ENCODE measurements at places on chromosomes 3 and 15.

- DNase-seq: no peak
These were observed 421.7 kb upstream of the GOLIM4 start for GRCh38 chr3:168517249-168518071.

DNA sequence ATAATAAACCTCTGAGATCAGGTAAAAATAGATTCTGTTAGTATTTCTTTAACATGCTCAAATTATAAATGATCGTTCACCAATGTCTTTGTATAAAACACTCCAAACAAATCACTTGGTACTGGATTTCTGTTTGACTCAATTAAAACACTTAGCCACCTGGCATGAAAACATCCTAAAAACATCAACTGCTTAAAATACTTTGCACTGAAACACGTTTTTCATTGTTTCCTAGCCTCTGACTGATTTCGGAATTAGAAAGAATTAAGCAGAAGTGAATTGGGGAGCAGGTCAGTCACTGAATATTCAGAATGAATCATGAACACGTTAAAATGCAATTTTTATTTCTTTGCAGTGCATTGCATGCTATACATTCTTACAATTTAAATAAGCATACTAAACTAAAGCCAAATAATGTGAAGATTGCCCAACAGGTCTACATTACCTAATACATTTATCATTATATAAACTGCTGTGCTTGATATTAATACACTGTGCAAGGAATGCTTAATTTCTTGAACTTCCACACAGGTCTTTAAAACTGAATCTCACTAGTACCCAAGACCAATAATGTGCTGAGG lies 1.6 kb downstream of the THRB start:
- no peak for DNase-seq

DNA sequence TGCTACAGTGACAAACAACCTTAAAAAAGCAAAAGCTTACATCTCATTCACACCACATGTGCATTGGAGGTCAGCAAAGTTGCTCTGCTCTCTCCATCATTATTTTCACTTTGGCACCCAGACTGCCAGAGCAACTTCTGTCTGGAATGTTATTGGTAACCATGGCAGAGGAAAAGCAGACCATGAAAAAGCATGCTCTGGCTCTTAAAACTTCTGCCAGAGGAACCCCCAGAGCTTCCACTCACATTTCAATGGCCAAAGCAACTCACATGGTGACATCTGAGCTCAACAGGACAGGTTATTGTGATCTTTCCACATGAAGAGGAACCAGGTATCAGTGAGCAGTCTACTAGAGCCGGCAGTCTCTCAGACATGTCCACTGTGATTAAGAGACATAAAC lies 21.9 kb upstream of the FRMD5 start:
- DNase-seq: no peak

GRCh38 chr3:114745322-114746240 lies 401.5 kb downstream of the ZBTB20 start:
- DNase-seq: no peak

DNA sequence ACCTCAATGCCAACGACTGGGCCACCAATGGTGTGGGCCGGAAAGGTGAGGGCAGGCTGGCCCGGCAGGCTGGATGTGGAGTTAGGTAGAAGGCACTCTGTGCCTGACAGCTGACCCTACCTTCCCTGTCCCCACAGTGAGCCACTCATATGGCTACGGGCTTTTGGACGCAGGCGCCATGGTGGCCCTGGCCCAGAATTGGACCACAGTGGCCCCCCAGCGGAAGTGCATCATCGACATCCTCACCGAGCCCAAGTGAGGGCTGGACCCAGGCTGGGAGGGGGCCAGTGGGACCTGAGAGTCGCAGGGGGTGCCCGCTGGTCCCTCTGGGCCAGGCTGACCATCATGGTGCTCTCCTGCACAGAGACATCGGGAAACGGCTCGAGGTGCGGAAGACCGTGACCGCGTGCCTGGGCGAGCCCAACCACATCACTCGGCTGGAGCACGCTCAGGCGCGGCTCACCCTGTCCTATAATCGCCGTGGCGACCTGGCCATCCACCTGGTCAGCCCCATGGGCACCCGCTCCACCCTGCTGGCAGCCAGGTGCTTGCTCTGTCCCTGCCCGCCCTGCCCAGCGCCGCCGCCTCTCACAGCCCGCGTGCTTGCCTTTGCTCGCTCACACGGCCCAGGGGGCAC lies 4.5 kb upstream of the FES start:
- no peak for DNase-seq
